ENCODE measurements at places on chromosomes 3 and 15. TPM values are rescaled to one million over a fixed set of nuclear protein-coding genes. Genes with fewer than 3 reads are reported as not detected.

Gene TLNRD1
- not detected for polyA plus RNA-seq

Gene GNL3
- 91.8 TPM for polyA plus RNA-seq

Gene CSTA
- 0.45 TPM for polyA plus RNA-seq

Gene C3orf85
- polyA plus RNA-seq = not detected

Gene MST1R
- 1.4 TPM for polyA plus RNA-seq

Gene WHAMM
- 11.9 TPM for polyA plus RNA-seq

Gene GNAT1
- polyA plus RNA-seq = not detected

Gene UQCC5
- 9.3 TPM for polyA plus RNA-seq

Gene TRIM71
- 0.11 TPM for polyA plus RNA-seq

Gene PROK2
- 2.0 TPM for polyA plus RNA-seq

Gene ONECUT1
- not detected for polyA plus RNA-seq

Gene USP3
- 21.7 TPM for polyA plus RNA-seq

Gene ACP3
- 0.33 TPM for polyA plus RNA-seq

Gene SLITRK3
- polyA plus RNA-seq = 0.25 TPM

Gene CFAP91
- polyA plus RNA-seq = 0.57 TPM

Gene PLS1
- 0.85 TPM for polyA plus RNA-seq

Gene CAND2
- polyA plus RNA-seq = 43.7 TPM

Gene GRIP2
- polyA plus RNA-seq = 29.6 TPM

Gene PATL2
- 0.64 TPM for polyA plus RNA-seq

Gene LEO1
- 23.6 TPM for polyA plus RNA-seq
